ENCODE measurements at places on chromosomes 16 and 17.

DNA sequence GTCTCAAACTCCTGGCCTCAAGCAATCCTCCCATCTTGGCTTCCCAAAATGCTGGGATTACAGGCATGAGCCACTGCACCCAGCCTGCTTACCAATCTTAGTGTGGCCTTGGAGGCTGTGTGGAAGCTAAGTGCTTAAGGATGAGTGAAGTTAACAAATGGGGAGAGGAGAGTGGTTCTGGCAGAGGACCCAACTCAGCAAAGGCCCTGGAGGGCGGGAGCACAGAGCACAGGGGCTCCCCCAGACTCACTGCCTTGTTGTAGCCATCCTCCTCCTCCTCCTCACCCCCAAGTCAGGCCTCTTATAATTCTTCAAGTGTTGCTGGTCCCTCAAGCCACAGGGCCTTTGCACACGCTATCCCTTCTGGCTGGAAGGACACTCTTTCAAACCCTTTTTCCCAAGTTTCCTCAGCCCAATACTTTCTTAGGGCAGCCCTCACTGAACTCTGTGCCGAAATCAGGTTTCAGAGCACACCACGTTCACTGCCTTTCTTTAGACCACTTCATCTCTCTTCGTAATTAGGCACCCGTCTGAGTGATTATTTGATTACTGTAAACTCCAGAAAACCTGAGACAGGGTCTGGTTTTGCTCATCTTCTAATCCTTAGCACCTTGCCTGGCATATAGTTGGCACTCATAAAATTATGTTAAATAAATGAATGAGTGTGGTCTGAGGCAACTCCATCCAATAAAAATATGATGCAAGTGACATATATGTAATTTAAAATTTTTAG, 23.4 kb downstream of the NGFR start:
- no peak for DNase-seq

- no peak for DNase-seq
Measured at GRCh38 chr16:55562936-55563335, 3.5 kb upstream of the CAPNS2 start.

DNA sequence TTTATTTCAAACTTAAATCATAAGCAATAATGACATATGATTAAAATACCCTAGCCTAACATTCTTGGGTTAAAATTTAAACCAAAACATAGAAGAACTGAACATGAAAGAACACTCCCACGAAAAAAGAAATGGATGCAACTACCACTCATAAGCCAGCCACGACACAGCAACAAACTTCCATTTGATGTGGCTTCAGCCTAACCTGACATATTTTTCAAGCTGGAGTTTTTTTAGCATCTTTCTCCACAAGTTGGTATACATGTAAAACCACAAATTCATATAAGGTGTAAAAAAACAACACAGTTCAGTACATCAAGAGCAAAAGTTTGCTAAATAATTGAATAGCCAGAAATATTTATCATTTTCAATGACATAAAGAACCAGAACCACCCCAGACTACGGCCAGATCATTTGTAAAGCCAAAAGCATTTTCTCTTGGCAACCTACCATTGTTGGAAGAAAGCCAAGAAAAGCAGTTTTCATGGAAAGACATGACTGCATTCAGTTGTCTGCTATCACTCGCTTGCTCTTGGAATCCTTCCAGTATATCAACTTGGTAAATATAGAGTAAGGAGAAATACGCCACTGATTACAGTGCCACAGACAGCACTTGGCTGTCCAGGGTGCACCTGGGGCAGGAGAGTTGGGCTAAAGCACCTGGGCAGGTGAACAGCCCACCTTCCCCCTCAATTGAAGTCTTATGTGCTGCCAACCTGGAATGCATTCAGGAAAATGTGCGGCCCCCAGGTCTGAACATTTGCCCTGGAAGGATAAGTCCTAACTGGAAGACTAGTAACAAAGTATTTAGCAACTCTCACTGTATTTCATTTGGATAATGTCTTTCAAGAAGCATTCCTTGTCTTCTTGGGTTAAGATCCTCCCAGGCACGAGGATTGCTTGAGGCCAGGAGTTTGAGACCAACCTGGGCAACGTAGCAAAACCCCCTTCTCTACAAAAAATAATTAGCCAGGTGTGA, 60.5 kb downstream of the CREBBP start:
- DNase-seq: no peak

- no peak for DNase-seq
Measured at GRCh38 chr16:11547118-11547916, 39.4 kb downstream of the LITAF start.

DNA sequence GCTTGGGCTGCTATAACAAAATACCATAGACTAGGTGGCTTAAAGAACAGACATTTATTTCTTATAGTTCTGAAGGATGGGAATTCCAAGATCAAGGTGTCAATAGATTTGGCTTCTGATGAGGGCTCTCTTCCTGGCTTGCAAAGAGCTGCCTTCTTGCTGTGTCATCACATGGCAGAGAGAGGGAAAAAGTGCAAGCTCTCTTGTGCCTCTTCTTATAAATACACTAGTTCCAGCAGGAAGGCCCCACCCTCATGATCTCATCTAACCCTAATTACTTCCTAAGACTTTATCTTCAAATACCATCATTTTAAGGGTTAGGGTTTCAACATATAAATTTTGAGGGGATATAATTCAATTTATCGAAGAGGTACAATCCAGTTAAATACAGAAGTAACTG, 30.6 kb downstream of the ABCA9 start:
- no peak for DNase-seq

GRCh38 chr16:61165797-61166196, 870.4 kb downstream of the CDH8 start:
- no peak for DNase-seq

DNA sequence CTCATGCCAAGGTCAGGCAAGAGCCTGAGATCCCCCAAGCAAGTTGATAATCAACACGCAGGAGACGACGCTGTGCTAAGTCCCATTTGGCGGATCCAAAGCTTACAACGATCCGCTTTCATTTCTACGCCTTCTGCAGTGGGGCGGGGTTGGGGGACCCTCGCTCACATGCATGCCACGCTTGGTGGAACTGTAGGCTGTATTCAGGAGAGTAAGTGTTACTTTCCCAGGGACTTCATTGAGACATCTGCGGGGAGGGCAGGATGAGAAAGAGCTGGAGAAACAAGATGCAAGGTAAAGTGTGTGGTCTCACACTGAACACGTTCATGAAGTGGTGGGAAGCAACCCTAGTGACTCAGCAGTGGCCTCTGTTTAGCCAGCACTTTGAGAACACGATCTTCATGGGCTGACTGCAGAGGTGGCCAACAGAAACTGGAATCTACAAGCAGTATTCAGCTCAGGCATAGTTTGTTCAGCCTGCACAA, 100.5 kb downstream of the XYLT1 start:
- no peak for DNase-seq

DNA sequence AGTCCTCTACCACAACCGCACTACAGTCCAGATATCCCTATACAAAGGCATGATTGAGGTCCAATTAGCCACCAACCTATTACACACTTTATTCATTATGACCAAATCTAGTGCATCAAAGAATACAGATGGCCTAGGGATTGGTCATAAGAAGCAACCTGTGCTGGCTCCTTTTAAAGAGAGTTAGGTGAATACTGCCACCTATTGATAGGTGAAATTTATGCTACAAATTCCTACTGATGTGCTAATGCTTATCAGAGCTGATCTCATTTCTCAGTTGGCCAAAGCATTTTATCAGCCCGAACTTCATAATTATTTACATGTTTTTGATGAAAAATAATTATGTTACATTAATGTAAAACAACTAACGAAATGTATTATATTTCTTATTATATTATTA, 166.3 kb downstream of the ANKFN1 start:
- no peak for DNase-seq

DNA sequence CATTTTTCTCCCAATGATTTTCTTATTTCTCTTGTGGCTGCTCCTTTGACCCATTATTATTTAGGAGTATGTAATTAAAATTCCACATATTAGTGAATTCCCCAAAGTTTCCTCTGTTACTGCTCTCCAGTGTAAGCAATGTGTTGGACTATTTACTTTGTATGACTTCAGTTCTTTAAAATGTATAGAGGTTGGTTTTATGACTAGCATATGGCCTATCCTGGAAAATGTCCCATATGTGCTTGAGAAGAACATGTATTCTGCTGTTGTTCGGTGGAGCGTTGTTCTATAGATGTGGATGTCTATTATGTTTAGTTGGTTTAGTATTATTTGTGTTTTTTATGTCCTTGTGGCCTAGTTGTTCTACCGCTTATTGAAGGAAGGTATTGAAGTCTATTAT, 6.0 kb upstream of the NT5M start:
- no peak for DNase-seq

Measured in hematopoietic multipotent progenitor cell (in vitro differentiated cells).